ENCODE measurements at places on chromosomes 2 and 18.

- H3K36me3 ChIP-seq = no peaks in the 10 kb centered on the region
- H3K4me1 ChIP-seq = no peaks in the 10 kb centered on the region
- no peak overlapping the region for H3K4me3 ChIP-seq
- no peak for DNase-seq
- no peak overlapping the region for H3K27ac ChIP-seq
- no peaks in the 10 kb centered on the region for H3K27me3 ChIP-seq
These were observed 20.2 kb downstream of the FAM124B start for GRCh38 chr2:224381521-224382279.

DNA sequence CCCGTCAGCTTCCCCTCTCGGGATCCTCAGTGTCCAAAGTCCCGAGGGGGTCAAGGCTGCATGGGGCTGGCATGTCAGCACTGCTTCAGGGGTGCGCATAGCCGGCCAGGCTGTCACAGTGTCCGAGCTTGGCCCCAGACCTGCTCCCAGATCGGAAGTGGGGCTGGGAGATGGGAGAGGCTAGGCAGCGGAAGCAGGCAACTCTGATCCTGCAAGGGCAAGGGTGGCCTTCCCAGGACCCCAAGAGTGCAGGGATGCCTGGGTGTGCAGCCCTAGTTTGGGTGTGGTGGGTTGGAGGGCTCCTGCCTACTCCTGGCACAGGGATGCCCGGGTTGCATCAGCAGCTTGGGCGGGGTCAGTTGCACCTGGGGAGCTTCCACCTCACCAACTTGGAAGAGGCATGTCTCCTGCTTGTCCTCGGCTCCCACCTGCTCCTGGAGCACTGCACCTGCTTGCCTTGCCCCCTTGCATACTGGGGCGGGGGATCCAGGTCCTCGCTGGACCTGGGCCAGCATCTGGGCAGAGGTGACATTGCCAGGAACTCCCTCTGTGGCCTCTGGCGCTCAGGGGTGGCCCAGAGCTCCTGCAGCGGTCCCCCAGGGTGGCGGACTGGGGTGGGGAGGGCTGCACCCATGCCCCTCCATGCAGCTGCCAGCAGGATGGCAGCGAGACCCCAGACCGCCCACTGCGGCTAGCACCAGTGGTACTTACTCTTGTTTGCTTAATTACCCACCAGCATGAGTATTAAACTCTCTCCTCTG lies 41.3 kb downstream of the CBLN2 start:
- no peak for DNase-seq
- no peaks in the 10 kb centered on the region for H3K27me3 ChIP-seq
- no peak overlapping the region for H3K27ac ChIP-seq
- H3K4me1 ChIP-seq = no peaks in the 10 kb centered on the region

GRCh38 chr2:152823905-152824304 lies 105.5 kb downstream of the ARL6IP6 start:
- DNase-seq = no peak
- H3K27ac ChIP-seq = no peak overlapping the region
- H3K27me3 ChIP-seq = no peaks in the 10 kb centered on the region
- H3K4me3 ChIP-seq = no peak overlapping the region
- no peaks in the 10 kb centered on the region for H3K4me1 ChIP-seq

DNA sequence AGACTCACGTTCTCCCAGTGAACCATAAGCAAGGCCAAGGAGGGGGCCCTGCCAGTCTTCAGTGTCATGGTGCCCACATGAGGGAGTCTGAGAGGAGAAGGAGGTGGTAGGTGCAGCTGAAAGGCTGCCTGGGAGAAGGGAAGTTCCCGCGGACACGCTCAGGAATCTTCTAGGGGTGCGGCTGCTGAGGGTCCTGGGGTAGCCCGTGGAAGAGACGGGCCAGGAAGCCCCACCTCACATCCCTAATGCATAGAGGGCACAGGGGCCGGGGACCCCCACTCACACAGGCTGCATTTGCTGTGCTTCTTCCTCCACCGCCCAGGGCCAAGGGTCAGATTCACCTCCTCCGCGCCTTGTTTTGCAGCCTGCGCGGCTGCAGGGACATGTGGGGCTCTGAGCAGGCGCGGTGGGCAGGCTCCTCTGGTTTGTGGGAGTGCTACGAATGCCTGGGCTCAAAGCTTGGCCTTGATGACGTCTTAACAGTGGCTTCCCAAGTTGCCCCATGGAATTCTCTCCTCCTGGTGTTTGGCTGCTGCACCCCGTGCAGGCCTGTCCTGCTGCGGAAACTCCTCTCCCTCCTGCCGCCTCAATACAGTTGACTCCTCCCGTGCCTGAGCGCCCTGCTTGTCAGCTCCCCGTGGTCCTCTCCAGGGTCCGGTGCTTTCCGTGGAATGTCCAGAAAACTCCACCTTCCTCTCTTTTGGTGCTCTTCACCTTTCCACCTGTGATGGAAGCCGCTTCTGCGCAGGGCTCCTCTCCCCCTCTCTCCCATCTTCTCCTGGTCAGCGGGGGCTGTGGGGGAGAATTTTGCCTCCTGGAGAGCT lies 95.7 kb downstream of the VAPA start:
- H3K27me3 ChIP-seq = no peaks in the 10 kb centered on the region
- no peaks in the 10 kb centered on the region for H3K36me3 ChIP-seq
- no peak overlapping the region for H3K4me3 ChIP-seq
- no peak for DNase-seq

DNA sequence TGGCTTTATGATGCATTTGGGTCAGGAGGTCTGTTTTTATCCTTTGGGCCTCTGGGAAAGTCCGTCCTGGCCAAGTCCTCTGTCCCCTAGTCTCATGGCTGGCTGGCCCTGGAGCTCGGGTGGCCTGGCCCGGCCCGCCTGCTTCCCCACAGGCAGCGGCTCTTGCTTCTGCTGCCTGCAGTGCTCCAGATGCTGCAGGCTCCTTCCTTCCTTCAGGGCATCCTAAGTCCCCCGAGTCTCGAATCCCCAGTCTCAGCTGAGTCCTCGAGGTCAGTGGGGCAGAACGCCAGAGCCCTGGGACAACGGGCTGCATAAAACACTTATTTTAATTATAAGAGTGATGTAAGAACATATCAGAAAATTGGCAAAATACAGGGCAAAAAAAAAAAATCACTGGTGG lies 71.2 kb downstream of the HPCAL1 start:
- H3K36me3 ChIP-seq = peaks cover 5% of the 10 kb centered on the region
- H3K4me3 ChIP-seq = no peak overlapping the region
- no peaks in the 10 kb centered on the region for H3K27me3 ChIP-seq
- no peak overlapping the region for H3K27ac ChIP-seq
- H3K4me1 ChIP-seq = peaks cover 78% of the 10 kb centered on the region
- no peak for DNase-seq

DNA sequence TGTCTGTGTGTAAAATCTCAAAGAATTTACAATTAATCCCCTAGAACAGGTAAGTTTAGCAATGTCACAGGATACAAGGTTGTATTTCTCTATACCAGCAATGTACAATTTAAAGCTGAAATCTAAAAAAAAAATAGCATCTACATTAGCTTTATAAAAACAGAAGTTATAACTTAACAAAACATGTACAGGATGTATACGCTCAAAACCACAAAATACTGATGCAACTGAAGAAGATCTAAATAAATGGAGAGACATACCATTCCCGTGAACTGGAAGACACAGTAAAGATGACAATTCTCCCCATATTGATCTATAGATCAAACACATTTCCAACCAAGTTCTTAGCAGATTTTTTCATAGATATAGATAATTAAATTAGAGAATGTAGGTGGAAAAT lies 17.5 kb upstream of the RANBP2 start:
- H3K4me3 ChIP-seq = no peak overlapping the region
- no peak overlapping the region for H3K27ac ChIP-seq
- no peaks in the 10 kb centered on the region for H3K4me1 ChIP-seq
- no peaks in the 10 kb centered on the region for H3K27me3 ChIP-seq

- H3K36me3 ChIP-seq = peaks cover 6% of the 10 kb centered on the region
- H3K4me3 ChIP-seq = no peak overlapping the region
- DNase-seq = no peak
- peaks cover 33% of the 10 kb centered on the region for H3K4me1 ChIP-seq
- no peaks in the 10 kb centered on the region for H3K27me3 ChIP-seq
These were observed 15.5 kb downstream of the PPP3R1 start for GRCh38 chr2:68236876-68237275.

DNA sequence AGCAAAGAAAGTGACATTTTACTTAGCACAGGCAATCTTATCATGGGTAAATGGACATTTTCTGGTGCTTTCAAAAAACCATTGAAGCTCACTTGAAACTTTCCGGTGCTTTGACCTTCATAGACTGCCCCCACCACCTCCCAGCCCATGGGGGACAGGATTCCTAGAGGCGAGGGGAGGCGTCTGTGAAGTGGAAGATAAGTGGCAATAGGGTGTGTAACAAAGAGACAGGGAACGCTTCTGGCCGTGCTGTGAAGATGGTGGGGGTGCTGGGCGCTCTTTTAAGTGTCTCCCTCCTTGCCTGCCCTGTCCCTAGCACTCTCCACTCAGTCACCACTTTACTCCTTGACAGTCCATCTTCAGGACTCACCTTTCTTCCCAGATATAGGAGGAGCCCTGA lies 23.4 kb upstream of the GMPPA start:
- no peaks in the 10 kb centered on the region for H3K27me3 ChIP-seq
- H3K4me1 ChIP-seq = no peaks in the 10 kb centered on the region
- H3K4me3 ChIP-seq = no peak overlapping the region
- H3K36me3 ChIP-seq = no peaks in the 10 kb centered on the region
- no peak overlapping the region for H3K27ac ChIP-seq
- DNase-seq = no peak

DNA sequence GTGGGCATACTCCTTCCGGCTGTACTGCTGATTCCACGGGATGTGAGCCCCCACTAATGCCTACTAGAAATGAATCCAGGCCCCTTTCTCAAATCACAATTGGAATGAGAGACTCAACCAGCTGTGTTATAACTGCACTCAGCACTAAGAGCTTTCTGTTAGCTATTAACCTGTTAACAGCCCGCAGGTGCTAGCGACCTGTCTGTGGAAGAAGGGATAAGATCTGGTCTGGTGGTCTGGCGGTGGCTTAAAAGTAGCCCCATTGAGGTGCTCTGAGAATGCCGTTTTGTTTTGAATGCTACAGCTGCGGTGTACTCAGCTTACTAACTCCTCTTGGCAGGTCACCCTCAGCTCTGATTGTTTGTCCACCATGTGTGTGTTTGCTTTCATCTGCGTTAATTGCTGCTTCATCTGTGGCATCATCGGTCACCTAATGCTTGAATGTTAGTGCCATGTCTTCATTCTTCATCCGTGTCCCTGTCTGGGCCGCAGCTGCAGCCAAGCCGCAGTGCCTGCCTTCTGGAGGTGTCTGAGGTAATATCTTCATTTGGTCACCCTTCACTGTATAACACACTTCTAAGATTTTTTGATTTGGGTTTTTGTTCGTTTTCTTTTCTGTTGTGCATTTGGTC lies 16.3 kb downstream of the RAB12 start:
- H3K27ac ChIP-seq = no peak overlapping the region
- H3K27me3 ChIP-seq = no peaks in the 10 kb centered on the region
- no peak overlapping the region for H3K4me3 ChIP-seq
- peaks cover 42% of the 10 kb centered on the region for H3K36me3 ChIP-seq
- no peak for DNase-seq
- peaks cover 14% of the 10 kb centered on the region for H3K4me1 ChIP-seq

DNA sequence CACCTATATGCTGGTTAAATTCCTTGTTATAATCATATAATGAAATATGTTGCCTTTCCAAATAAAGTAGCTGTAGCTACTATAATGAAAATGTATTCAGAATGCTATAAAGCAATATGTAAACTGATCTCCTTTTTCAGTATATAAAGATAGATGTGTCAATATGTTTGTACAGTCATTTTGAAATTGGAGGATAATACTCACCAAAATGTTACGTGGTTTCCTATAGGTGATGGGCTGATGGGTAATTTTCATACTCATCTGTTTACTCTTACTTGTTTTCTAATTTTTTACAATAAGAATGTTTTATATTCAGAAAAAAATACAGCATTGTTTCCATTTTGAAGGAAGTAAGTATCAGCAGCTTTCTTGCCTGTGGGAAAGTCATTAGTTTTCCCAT lies 70.2 kb downstream of the PRKRA start:
- no peaks in the 10 kb centered on the region for H3K4me1 ChIP-seq
- no peak overlapping the region for H3K27ac ChIP-seq
- DNase-seq = no peak

DNA sequence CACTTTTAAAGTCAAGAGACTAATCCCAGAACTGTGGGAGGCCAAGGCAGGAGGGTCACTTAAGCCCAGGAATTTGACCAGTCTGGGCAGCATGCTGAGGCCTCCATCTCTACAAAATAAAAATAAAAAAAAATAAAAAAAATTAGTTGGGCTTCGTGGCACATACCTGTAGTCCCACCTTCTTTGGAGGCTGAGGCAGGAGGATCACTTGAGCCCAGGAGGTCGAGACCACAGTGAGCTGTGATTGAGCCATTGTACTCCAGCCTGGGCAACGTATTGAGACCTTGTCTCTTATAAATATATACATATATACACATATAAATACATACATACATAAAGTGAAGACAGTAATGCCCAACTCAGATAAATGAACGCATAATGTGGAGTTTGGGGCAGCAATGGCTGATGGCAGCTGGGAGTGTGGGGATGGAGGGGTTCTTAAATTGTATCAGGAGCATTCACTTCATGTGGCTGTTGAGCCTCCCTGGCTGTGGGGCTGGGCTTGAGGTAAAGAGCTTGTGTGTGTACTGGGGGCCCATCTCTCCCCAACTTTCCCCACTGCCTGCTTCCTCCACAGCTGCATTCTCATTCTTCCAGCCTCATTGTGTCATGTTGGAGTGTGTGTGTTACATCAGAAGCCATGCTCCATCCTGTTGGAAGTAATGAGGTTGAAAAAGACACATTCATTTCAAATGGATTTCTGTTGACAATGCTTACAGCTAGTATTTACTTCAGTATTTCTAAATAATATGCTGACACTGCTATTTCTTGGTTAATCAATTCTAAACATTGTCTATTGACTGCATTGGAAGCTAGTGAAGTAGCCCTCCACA lies 96.5 kb upstream of the HS6ST1 start:
- no peak overlapping the region for H3K27ac ChIP-seq
- H3K4me3 ChIP-seq = no peak overlapping the region
- no peaks in the 10 kb centered on the region for H3K27me3 ChIP-seq
- H3K36me3 ChIP-seq = no peaks in the 10 kb centered on the region
- H3K4me1 ChIP-seq = no peaks in the 10 kb centered on the region

GRCh38 chr2:44579115-44579836 lies 217.5 kb downstream of the CAMKMT start:
- H3K4me3 ChIP-seq = no peak overlapping the region
- no peak for DNase-seq

GRCh38 chr2:222038067-222038802 lies 260.6 kb downstream of the PAX3 start:
- H3K27ac ChIP-seq = no peak overlapping the region
- H3K36me3 ChIP-seq = no peaks in the 10 kb centered on the region
- no peak overlapping the region for H3K4me3 ChIP-seq
- H3K27me3 ChIP-seq = no peaks in the 10 kb centered on the region

- H3K27ac ChIP-seq = no peak overlapping the region
- no peaks in the 10 kb centered on the region for H3K27me3 ChIP-seq
- no peak overlapping the region for H3K4me3 ChIP-seq
- H3K4me1 ChIP-seq = no peaks in the 10 kb centered on the region
- H3K36me3 ChIP-seq = peaks cover 42% of the 10 kb centered on the region
These were observed 15.9 kb downstream of the ITGB1BP1 start for GRCh38 chr2:9407363-9407811.

- H3K4me3 ChIP-seq = no peak overlapping the region
- H3K27ac ChIP-seq = no peak overlapping the region
- no peaks in the 10 kb centered on the region for H3K27me3 ChIP-seq
- H3K36me3 ChIP-seq = no peaks in the 10 kb centered on the region
These were observed 447.0 kb upstream of the TCF4 start for GRCh38 chr18:56034949-56035348.

Measured in CD4-positive, alpha-beta T cell (primary cell).